ENCODE measurements at places on chromosomes 4 and X.

GRCh38 chr4:147960971-147961370 lies 229.1 kb downstream of the ARHGAP10 start:
- no peak for DNase-seq

GRCh38 chr4:14177987-14178386 lies 550.5 kb upstream of the BOD1L1 start:
- DNase-seq: no peak

GRCh38 chr4:108024878-108025165 lies 35.1 kb downstream of the HADH start:
- no peak for DNase-seq

DNA sequence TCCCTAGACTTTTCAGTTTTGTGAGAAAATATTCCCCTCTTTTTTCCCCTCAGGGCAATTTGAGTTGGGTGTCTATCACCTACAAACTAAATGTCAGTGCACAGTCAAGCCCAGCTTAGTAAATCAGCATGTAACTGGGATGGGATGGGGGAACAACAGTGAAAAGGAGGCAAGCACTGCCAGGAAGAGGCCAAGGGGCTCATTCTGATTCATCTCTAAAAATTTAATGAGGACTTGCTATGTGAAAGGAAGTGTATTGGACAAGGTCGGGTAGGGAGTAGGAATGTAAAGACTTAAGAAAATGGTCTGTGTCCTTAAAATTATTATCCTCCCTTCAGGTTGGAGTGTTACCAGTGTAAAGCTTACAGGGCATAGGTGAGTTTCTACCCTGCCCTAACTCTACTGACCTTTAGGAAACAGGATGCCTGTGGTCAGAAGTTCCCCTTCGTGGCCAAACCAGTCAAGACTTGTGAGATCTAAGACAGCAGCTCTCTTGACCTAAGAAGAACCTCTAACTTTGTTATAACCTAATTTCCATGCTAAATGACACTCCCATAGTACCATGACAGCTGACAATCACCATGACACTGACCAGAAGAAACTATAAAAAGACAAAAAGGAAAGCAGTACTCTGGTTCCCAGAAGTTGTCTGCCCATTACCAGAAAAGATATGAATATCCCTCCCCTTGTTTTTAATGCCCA lies 194.4 kb upstream of the LDB2 start:
- no peak for DNase-seq

- DNase-seq: no peak
Measured at GRCh38 chr4:143343276-143343831, 6.7 kb downstream of the GAB1 start.

DNA sequence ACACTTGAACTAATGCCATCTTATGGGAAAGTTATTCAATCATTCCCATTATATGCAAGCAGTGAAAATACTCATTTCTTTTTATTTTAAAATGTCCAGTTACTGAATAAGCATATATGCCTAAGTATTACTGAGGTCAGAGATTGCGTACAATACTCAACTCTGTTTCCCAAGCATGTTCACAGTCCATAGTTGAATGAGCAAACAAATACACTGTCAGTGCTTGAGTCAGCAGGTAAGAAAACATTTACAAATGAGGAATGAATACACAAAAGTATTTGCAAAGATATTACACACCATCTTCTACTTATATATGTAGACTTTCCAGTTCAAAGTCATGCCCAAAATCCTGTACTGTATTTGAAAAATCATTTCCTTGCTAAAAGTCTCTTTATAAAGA lies 74.1 kb downstream of the TSPAN5 start:
- DNase-seq: no peak

GRCh38 chr4:1614854-1615595 lies 69.1 kb downstream of the FAM53A start:
- DNase-seq: peak; percentile 66

DNA sequence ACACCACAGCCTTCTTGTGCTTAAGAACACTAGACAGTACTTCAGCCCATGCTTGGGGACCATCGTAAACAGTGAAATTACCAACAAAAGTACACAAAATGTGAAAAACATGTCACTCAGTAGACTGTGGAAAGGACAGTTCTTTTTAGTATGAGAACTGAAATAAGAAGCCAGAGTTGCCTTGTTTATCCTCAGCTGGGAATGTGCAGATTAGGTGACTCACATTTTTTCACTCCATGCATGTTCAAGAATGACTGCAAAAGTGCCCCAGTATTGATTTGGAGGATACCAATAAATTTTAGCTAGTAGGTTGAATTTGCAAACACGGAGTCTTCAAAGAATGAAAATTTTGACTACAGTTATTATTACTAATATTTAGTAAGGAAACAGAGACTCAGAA lies 23.1 kb upstream of the BMP3 start:
- no peak for DNase-seq

- peak; percentile 52 for DNase-seq
Measured at GRCh38 chr4:24885342-24885741, 27.5 kb downstream of the CCDC149 start.

GRCh38 chrX:47129899-47130358 lies 14.6 kb downstream of the NDUFB11 start:
- no peak for DNase-seq

- no peak for DNase-seq
Measured at GRCh38 chrX:145848448-145848847, 30.8 kb downstream of the SLITRK2 start.

DNA sequence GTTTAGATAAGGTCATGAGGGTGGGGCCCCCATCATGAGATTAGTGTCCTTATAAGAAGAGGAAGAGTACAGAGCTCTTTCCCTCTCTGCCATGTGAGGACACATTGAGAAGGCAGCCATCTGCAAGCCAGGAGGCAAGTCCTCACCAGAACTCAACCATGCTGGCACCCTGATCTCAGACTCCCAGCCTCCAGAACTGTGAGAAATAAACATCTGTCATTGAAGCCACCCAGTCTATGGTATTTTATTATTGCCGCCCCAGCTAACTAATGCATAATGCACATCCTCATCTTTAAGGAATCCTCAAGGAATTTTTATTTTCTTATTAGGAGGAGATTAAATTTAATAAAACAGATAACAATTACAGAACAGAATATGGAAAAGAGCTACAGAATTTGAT lies 16.7 kb upstream of the EXOSC9 start:
- no peak for DNase-seq

- no peak for DNase-seq
Measured at GRCh38 chrX:136822337-136823095, 41.8 kb upstream of the ARHGEF6 start.

DNA sequence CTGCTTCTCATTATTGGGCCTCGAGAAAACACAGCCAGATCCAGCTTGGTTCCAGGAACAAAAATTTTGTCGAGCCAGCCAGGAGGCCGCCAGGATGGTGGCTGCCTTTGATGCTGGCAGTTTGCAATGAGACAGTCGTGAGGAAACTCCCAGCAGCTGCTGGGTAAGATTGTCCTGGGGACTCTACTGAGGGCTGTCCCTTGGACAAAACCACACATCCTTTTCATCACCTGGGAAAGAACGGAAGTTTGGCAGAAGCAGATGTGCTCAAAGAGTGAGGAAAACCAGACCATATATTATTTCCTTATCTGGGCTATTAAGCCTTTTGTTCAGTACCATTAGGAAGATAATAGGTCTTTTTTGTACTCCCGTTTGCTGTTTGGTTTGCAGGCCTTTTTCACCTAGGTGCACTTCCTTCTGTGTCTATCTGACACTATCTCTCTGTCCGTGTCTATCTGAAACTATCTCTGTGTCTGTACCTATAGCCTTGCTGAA lies 13.4 kb upstream of the PAPSS1 start:
- no peak for DNase-seq

- DNase-seq: no peak
Measured at GRCh38 chrX:30971774-30972603, 82.9 kb upstream of the TAB3 start.

GRCh38 chrX:132033166-132033565 lies 10.1 kb downstream of the STK26 start:
- no peak for DNase-seq

All from right cardiac atrium (tissue), 5 donors.